ENCODE measurements at places on chromosomes 13 and 19.

DNA sequence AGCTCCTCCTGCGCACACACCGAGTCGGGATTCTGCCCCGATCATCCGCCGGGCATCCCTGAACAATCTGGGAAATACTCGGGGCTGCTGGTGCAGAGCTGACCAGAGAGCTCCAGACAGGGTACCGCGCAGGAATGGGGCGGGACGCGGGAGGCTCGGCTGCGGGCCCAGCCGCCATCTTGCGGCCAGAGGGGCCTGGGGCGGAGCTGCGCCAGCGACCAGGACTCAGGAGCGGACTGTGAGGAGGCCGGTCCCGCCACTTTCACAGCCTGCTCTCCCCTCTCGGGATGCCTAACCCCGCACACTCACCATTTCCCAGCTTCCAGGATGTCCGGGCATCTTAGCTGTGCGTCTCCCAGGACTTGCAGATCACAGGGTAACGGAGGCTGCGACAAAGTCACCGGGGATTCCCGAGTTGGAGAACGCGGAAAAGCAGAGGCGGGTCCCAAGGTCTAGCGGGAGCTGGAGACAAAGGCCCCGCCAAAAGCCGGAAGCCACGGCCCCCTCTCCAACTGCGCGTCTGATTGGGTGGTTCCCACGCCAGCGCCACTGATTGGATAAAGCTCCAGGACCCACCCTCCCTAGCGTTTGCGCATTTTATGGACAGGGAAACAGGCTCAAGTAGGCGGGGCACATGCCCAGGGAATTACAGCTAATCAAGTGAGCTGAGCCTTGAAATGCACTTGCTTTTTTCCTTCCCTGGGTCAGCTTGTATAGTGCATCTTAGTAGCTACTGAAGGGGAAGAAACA lies 15.8 kb upstream of the ZNF43 start:
- peak; percentile 85 for DNase-seq

- DNase-seq, result no peak
Observed at GRCh38 chr13:78602561-78603239, 652 bp downstream of the POU4F1 start.

DNA sequence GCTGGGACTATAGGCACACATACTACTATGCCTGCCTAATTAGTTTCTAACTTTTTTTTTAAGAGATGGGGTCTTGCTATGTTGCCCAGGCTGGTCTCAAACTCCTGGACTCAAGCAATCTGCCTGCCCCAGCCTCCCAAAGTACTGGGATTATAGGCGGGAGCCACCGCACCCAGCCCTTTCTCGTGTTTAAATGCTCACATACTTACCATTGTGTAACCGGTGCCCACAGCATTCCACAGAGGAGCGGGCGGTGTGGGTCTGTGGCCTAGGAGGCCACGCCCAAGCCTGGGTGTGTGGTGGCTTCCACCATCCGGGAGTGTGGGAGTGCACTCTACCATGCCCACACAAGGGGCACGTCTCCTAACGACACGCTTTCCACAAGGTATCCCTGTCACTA lies 7.7 kb downstream of the LMNB2 start:
- DNase-seq, result no peak

GRCh38 chr13:74217811-74218210 lies 83.6 kb upstream of the KLF12 start:
- DNase-seq, result no peak

DNA sequence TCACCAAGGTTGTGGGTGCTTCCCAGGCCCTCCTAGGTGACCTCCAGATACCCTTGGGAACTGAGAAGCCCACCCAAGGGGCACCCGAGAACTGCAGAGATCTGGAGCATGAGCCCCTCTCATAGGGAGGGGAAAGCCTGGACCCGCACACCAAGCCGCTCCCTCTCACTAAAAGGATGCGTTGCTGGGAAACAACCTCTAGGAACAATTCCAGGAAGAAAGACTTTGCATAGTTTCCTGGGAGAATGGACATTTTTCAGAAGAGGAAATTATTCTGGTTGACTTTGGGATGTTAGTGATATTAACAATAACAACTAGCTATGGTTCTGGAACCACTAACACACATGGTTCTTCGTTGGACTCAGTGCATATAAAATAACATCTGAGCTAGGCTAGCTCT lies 64.6 kb downstream of the SLC7A1 start:
- DNase-seq, result no peak

- DNase-seq, result no peak
Observed at GRCh38 chr19:16298334-16298733, 26.3 kb upstream of the KLF2 start.

- no peak for DNase-seq
Observed at GRCh38 chr13:103224804-103225203, 158.6 kb upstream of the SLC10A2 start.

GRCh38 chr13:64688893-64689677 lies 2541.1 kb downstream of the PCDH9 start:
- no peak for DNase-seq

DNA sequence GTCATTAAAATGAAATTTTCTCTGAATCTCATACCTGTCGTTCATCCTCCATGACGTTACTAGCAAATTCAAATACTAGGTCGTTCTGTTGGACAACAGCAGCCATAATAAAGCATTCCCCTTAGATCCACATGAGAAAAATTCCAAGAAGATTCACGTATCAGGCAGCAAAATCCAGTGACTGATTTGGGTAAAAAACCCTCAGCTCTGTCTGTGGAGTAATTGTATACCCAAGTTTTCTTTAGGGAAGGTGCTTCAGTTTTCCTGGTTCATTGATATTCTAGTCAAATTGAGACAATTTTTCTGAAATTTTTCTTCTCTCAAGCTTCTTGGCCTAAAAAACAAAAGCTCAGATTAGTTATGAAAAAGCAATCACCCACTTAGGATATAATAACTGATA lies 37.2 kb downstream of the ELF1 start:
- no peak for DNase-seq

DNA sequence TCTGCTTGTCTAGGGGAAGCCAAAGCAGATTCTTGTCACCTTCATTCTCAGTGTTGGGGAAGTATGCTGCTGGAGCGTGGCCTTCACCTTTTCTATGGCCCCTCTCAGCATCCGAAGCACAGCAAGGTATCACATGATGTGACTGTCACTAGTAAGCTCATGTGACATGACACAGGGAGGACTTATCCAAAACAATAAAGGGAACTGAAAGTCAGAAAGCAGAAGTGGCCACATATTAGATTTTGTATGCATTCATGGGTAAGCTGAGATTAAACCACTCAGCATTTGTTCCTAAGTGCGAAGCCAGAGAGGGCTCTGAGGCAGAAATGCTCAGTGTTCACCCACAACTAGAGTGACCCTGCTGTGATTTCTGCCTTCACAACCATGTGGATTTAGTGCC lies 72.8 kb upstream of the PCDH8 start:
- no peak for DNase-seq

GRCh38 chr13:43003729-43004128 lies 11.7 kb upstream of the EPSTI1 start:
- no peak for DNase-seq

DNA sequence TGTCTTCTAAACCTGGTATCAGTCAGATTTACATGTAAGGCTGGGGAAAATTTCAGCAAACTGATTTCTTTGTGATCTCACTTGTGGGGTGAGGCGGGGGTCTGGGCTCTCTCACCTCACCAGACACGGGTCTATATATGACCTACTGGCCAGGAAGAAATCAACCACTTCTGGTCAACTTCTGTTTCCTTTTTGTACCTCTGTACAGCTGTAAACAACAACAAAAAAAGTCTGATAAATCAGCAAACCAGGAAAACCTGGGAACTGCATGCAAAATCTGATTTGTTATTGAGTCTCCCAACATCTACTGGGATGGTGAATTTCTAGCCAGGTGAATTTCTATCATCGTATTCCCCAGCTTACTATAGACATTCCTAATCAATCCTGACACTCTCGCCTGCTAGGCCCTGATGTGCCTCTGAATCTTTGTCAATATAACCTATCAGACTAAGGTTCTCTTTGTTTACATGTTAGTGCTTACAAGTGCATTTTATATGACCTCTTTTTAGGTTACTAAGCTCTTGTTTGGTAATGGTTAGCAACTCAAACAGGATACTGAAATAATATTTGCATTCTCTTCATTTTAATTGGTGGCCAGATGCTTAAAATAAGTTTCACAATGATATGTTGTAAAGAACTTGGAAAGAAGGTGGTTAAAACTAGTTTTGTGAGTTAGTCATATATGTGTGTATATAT lies 77.7 kb downstream of the LRRC63 start:
- no peak for DNase-seq

GRCh38 chr13:47158593-47158992 lies 261.7 kb upstream of the HTR2A start:
- no peak for DNase-seq

- DNase-seq, result no peak
Observed at GRCh38 chr13:21310220-21310619, 133.8 kb downstream of the MRPL57 start.

- DNase-seq, result no peak
Observed at GRCh38 chr13:110136660-110137585, 170.0 kb downstream of the COL4A1 start.

- DNase-seq, result peak; percentile 83
Observed at GRCh38 chr19:7191946-7192691, 102.1 kb downstream of the INSR start.

GRCh38 chr13:24032252-24032651 lies 128.3 kb upstream of the SPATA13 start:
- DNase-seq, result no peak

DNA sequence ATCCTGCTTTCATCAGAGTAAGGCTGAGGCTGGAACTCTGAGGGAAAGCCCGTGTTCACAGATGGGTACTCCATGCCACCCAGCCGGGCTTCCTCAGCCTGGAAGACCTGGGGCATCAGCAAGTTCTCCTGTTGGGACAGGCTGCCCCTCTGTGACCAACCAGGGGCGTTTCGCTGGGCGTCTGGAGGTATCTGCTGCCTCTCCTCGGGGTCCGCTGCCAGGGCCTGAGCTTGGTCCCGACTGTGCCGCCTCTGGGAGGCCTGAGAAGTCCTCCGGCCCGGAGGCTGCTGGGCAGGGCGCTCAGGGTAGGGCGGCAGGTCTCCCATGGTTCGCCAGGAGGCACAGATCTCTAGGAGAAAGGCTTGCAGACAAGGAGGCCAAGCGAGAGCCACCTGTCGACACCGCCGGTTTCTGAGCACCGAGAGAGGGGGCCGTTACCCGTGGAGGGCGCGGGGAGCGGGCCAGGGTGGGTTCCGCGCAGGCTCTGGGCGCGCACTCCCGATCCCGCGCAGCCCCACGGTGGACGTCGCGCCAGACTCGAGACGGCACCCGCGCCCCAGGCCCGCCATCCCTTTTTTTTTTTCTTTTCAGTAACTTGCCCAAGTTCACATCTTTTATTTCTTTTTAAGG lies at the start of gene RSPH6A:
Gene RSPH6A (minus strand): TSS at position 458 of the 630 bp plus-strand sequence. CDS start 132 bp downstream, at position 326.
- no peak for DNase-seq

DNA sequence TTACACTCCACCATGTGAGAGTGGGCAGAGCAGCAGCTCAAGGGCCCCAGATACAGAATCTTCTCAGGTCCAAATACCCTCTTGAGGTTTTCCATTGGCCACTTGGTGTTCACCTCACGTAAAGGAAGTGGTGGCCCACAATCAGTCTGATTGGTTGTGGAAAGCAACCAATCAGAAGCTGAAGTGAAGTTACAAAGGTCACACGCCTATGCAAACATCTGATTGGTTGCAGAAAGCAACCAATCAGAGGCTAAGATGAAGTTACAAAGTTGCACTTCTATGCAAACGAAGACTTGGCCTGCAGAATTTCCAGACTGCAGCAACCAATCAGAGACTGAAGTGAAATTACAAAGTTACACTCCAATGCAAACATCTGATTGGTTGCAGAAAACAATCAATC lies 14.3 kb upstream of the TM9SF2 start:
- no peak for DNase-seq

- no peak for DNase-seq
Observed at GRCh38 chr13:36166046-36166445, 34.9 kb upstream of the DCLK1 start.

DNA sequence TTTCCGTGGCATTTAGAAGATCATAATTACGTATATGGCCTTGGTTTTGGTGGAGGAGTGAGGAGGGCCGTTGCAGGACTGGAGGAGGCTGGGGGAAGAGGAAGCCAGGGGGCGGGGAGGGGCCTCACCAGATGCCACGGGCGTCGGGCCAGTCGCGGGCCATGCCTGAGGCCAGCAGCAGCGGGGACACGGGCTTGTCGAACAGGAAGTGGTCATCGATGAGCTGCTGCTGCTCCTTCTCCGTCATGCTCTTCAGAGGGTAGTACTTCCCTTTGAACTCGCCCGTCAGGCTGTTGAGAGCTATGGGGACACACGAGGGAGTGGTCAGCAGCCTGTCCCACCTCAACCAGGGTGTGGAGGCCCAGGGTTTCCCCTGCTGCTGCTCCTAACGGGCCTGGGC lies 11.1 kb downstream of the CKM start:
- DNase-seq, result no peak

GRCh38 chr19:37905946-37906868 lies at the start of gene WDR87:
TSS of gene WDR87 (minus strand) at chr19:37906594. CDS start at chr19:37898239, 8,355 bp downstream.
- DNase-seq, result peak; percentile 4

GRCh38 chr19:8304841-8305621 lies 3.1 kb downstream of the CD320 start:
- DNase-seq, result no peak

DNA sequence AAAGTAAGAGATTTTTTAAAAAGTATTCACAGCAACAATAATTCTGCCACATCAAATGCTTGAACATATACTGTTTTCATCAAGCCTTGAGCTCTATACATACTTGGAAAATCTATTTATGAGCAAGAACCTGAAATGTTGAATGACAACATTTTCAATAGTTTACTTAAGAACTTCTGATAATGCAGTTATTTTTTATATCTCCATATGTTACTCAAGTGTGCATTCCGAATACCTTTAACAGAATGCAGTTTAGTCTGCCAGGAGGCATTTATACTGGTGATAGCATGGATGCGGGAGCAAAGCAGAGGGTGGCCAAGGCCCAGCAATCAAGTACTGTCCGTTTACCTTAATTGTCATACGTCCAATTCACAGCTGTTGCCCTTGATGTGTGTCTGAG lies 589.5 kb downstream of the KCTD12 start:
- no peak for DNase-seq

- no peak for DNase-seq
Observed at GRCh38 chr13:97108530-97108900, 113.6 kb upstream of the MBNL2 start.

- DNase-seq, result no peak
Observed at GRCh38 chr13:102845289-102845629, 573 bp upstream of the ERCC5 start.

DNA sequence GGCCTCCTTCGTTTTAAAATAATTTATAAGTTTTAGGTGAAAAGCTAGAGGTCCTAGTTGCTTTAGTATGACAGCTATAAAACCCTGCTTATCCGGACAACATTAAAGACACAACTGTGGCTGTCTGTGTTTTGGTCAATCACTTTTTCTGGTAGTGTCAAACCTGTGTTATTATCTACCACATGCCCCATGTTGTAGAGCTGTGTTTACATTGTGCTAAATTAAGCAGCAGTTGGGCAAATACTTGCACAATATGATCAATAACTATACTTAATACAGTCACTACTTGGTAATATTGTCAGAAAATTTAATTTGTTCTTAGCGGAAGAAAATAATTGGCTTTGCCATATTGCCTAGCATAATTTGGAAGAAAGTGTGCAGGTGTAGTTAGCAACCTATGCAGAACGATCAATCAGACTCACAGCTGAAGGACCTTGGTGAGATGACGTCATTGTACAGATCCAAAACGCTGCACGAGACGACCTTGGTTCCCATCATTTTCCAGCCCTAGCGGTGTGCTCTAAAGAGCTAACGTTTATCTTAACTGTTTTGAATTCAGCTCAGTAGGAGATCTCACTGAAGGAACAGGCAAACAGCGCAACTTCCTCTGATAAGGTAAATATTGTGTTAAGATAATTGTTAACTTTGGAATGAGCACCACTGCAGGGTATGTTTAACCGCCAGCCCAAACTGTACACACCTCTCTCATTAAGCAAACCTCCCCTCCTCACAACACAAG lies 476.6 kb downstream of the IRS2 start:
- no peak for DNase-seq

GRCh38 chr13:55302568-55302967 lies 1838.2 kb upstream of the PRR20A start:
- DNase-seq, result no peak

Data from T-helper 2 cell (primary cell).